Left renal pelvis (tissue), 4 donors: ENCODE measurements at places on chromosomes 13 and 19. TPM values are rescaled to one million over a fixed set of nuclear protein-coding genes. Genes with fewer than 3 reads are reported as not detected.

Gene RCBTB1
- 41.7 TPM for polyA plus RNA-seq

Gene CPB2
- polyA plus RNA-seq: 0.27 TPM

Gene COL4A2
- 384 TPM for polyA plus RNA-seq

Gene ATCAY
- 0.58 TPM for polyA plus RNA-seq

Gene SLC25A41
- polyA plus RNA-seq: 0.88 TPM

Gene SETDB2
- 22.4 TPM for polyA plus RNA-seq

Gene SCEL
- polyA plus RNA-seq: 0.15 TPM

Gene KLK14
- 0.67 TPM for polyA plus RNA-seq

Gene SIGLECL1
- polyA plus RNA-seq: not detected

Gene MEDAG
- polyA plus RNA-seq: 3.1 TPM

Gene TEX101
- polyA plus RNA-seq: not detected

Gene ATP8A2
- polyA plus RNA-seq: 5.2 TPM

Gene IGFL2
- polyA plus RNA-seq: not detected

Gene EPS8L1
- polyA plus RNA-seq: 1.5 TPM

Gene TNFSF11
- 0.25 TPM for polyA plus RNA-seq

Gene ETV2
- polyA plus RNA-seq: 1.7 TPM

Gene RASAL3
- 1.3 TPM for polyA plus RNA-seq

Gene LILRA6
- 0.80 TPM for polyA plus RNA-seq

Gene NLRP7
- not detected for polyA plus RNA-seq

Gene GPR18
- polyA plus RNA-seq: 0.30 TPM

Gene CEACAM6
- polyA plus RNA-seq: 0.26 TPM

Gene ANGPTL8
- 0.52 TPM for polyA plus RNA-seq

Gene ZNF554
- 9.3 TPM for polyA plus RNA-seq

Gene ZNF850
- polyA plus RNA-seq: 3.2 TPM

Gene F10
- 17.5 TPM for polyA plus RNA-seq

Gene PEAK3
- polyA plus RNA-seq: 0.11 TPM

Gene SLC6A16
- 3.2 TPM for polyA plus RNA-seq

Gene IGLON5
- polyA plus RNA-seq: 2.8 TPM

Gene WDR62
- polyA plus RNA-seq: 3.2 TPM

Gene ZNF98
- 3.0 TPM for polyA plus RNA-seq

Gene GPC6
- 74.4 TPM for polyA plus RNA-seq

Gene PEX11G
- 5.1 TPM for polyA plus RNA-seq

Gene UNC13A
- 0.16 TPM for polyA plus RNA-seq

Gene KIR2DL1
- polyA plus RNA-seq: not detected

Gene GSX1
- not detected for polyA plus RNA-seq

Gene DAND5
- polyA plus RNA-seq: not detected

Gene PRRG2
- polyA plus RNA-seq: 0.52 TPM

Gene SDHAF1
- polyA plus RNA-seq: 10.9 TPM

Gene PODNL1
- polyA plus RNA-seq: 1.7 TPM

Gene ECSIT
- 33.6 TPM for polyA plus RNA-seq

Gene MAST1
- 1.0 TPM for polyA plus RNA-seq

Gene ZNF772
- 23.2 TPM for polyA plus RNA-seq

Gene MTUS2
- polyA plus RNA-seq: 1.9 TPM

Gene VSTM1
- 0.22 TPM for polyA plus RNA-seq

Gene ZNF714
- polyA plus RNA-seq: 20.4 TPM

Gene THSD8
- polyA plus RNA-seq: 5.8 TPM
